Hypothalamus (tissue), 51 donors: ENCODE measurements at places on chromosomes 7 and 10.

DNA sequence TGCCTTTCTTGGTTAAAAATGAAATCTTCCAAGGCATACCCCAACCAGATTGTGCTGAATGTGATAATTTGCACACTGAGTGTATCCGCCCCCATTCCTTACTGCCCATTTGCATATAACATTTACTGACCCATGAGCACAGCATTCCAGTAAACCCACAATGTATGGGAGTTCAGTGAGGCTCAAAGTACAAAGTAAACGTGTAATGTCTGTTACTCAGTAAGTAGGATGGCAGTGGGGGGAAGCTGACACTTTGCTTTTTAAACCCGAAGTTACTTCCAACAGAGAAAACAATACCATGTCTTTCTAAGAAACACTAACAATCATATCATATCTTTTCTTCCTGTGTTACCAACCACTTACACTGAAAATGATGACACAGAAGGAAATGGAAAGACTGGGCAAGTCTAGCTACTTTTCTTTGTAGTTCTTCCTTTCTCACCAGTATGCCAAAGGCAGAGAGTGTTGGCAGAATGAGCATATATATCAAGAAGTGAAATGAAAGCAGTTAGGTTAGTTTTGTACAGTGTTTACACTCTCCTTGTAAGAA lies 27.1 kb upstream of the SOSTDC1 start:
- no peak for DNase-seq

- no peak for DNase-seq
Observed at GRCh38 chr10:74055383-74056049, 57.6 kb downstream of the VCL start.

- peak; percentile 21 for DNase-seq
Observed at GRCh38 chr7:128383776-128384175, 22.3 kb upstream of the PRRT4 start.

DNA sequence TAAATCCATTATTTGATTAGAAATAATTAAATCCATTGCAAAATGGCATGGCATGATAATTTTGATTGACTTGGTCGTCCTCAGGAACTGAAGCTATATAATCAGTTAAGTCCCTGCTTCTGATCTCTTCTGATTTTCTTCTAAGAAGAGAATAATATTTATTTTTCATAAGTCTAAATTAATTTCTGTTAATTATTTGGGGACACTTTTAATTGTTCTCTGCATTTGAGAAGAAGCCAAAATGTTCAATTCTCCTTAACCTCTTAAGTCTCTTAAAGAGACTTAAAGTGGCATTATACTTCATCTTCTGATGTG lies 67.2 kb downstream of the CAV1 start:
- DNase-seq: no peak

DNA sequence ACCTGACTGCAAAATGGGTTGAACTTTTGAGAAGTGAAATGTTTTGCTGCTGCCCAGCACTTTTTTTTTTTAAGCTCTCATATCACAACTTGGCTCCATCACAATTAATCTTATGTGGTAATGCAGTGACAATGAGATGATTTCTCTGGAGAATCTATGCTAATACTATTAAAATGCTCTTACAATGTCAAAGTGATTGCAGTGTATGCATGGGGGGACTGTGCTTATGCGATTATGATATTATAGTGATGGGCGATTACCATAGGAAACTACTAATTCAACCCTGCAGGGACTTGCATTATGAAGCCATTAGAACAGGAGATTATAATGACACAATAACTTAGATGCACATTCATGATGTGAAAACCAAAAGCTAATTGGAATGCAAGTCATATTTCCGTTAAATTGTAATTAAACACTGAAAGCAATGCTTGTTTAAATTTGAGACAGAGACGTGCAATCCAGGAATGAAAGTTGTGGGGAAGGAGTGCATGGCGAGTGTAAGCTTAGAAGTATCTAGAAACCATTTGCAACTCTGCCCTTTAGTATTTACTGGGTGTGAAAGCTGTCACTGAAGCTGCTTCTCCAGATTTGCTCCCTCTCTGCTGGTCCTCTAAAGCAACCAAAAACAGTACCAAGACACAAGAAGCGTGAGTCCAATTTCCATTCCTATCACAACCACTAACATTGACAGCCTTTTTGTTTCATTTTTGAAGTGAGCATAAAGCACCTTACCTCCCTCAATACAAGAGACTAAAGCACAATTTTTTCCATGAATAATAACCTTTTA lies 21.6 kb downstream of the PTER start:
- DNase-seq: no peak

DNA sequence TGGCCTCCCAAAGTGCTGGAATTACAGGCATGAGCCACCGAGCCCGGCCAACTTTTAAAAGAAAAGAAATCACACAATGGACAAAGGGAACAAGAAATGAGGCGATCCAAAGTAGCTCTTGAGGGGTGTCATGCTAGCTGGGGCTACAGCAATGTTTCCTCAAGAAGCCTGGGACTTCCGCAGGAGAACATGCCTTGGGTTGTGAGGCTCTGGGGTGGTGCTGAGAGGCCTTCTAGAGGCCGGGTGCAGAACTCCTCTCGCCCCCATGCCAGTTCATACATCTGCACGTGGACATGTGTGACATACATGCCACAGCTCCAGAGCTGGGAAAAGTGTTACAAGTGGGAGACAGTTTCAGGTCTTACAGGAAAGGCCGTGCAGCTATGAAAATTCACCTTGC lies 238.2 kb downstream of the SKAP2 start:
- DNase-seq: no peak

DNA sequence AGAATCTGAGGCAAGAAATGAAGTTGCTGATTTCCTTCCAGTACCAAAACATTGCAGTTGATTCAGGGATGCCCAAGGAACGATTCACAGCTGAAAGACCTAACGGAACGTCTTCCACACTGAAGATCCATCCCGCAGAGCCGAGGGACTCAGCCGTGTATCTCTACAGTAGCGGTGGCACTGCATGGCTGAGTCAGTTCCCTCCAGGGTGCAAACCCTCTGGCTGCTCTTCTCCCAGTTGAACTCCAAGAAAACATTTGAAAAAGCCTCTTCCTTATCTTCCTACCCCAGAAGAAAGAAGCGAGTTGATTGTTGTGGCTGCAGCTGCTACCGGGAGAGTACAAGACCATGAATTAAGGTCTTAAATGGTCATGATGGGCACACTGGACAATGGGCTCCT lies 147.1 kb upstream of the PRSS1 start:
- DNase-seq: no peak

- DNase-seq: no peak
Observed at GRCh38 chr10:93603023-93603422, 2.0 kb upstream of the RBP4 start.

GRCh38 chr10:8407501-8408021 lies 353.1 kb downstream of the GATA3 start:
- DNase-seq: no peak

DNA sequence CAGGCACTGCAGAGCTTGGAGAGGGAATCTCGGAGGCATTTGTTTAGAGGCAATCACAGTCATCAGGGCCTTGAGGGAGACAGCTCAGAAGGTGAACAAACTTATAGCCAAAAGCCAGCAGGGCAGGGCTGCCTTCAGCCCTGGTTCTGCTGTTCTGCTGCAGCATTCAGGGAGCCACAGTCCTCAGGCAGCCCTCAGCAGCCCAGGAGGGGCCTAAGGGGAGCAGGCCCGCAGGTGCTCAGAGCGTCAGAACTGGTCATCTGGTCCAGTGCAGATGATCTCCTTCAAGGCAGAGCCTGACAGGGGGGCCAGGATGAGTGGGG lies 84.7 kb downstream of the ARHGAP22 start:
- DNase-seq: no peak

GRCh38 chr10:71723311-71723710 lies 3.7 kb upstream of the C10orf105 start:
- no peak for DNase-seq

DNA sequence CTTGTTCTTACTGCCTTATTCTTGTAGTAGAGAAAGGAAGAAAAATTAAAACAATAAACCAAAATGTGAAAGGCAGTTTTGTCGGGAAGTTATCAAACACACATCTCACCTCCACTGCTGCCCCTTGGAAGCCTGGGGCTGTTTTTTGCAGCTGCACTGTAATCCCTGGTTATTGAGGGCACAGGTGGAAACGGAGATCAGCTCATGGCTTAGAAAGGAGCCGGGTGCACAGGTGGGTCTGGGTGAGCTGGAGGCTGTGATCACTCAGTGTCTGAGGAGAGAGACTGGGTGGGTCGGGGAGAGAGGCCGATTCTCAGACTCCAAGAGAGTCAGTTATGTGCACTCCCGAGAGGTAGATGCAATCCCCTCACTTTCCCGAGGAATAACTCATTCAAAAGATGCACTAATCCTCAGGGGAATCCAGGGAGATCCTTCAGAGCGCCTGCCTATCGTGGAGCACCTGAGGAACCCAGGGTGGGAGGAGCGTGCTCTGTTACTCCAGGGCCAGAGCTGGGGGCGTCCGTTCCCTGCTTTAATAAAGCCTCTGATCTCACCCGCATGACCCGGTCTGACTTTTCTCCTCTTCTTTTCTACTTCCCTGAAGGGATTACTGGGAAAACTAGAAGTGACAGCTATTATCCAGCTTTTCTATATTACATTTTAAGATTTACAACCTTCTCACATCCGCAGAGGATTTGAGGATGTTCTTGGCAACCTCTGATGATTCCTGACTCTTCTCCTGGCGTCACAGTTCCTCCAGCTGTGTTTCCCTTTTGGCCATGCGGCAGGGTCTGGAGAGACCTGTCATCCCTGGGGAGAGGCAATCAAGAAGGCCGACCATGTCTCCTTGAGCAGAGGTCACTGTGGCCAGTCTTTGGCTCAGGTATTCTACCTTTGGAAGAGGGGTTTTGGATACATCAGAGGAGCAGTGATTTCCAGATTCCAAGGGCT lies 82.1 kb downstream of the CAMK1D start:
- no peak for DNase-seq

DNA sequence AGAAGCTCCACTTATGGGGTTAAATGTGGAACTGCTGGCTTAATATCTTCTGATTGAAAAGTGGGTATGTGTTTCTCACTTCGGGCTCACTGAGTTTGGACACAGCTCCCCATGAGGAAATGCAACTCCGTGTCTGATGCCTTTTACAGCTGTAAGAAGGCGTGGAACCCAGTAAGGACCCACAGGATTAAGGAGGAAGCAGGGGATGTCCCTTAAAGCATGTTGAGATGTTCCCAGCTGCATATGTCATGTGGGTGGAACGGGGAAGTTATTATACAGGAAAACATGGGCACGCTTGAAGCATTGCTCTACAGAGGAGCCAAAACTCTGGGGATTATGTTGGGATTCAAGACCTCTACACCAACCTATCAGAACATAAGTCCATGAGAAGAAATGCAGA lies 224.4 kb downstream of the NEBL start:
- DNase-seq: no peak

DNA sequence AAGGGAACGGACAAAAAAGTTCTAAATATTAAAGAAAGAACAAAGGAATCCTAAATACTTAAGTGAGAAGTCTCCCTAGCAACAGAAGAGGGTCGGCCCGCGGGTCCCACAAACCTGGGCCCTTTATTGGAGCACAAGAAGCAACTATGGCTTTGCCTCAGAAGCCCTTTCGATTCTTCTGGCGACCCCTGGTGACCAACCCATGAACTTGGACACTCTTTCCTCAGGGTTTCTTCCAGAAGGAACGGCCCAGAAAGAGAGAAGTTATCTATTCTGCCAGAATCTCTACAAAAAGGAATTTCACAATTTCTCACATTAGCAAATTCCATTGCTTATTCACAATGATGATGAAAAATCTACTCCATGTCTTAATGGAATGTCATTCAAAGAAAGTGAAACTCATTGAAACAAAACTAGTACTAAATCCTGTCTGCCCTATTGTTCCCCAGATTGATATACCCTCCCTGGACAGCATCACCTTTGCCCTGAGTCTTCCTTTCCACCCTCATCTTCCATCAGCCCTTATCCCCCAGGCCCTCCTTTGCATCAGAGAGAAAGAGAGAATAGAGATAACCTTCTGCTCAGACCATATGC lies 43.7 kb downstream of the CPVL start:
- DNase-seq: peak; percentile 7

DNA sequence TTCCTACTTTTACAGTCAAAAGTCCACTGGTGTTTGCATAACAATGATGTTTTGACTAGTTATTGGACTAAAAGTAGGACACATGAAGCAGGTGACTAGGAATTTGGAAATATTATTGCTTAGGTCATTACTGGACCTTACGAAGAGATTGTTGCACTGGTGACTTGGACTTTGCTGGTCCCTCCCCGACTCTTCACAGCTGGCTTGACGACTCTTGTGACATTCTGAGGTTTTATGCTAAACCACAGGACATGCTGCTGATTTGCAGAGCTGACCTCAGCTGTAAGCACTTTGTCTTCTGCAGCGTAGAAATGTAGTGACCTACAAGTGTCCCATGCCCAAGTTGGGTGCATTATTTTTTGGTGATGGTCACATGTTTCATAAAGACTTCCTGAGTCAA lies 21.9 kb downstream of the PCBD1 start:
- DNase-seq: no peak

- no peak for DNase-seq
Observed at GRCh38 chr7:906776-907157, 30.4 kb downstream of the GET4 start.

- DNase-seq: no peak
Observed at GRCh38 chr7:73901231-73901822, 40.4 kb downstream of the TMEM270 start.
